ENCODE measurements at places on chromosomes 3 and 15.

- DNase-seq, result no peak
Measured at GRCh38 chr3:142576792-142577191, 1.7 kb downstream of the ATR start.

DNA sequence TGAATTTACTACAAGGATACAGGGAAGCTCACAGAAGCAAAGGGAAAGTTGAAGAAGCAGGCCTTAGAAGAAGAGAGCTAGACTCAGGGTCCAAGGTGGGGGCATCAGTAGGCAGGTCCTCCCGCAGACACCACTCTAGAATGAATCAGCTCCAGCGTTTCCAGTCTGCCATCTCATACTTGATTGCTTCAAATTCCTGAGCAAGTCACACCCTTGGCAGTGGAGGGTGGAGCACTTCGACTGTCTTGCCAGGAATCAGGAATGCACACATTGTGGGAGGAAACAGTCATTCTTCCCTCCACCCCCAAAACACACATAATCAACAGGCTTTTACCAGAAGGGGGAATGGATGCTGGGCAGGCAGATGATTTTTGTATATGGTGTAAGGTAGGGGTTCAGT, 78.5 kb downstream of the CHCHD6 start:
- DNase-seq, result peak; percentile 65

GRCh38 chr3:128359846-128360642, 106.6 kb downstream of the DNAJB8 start:
- DNase-seq, result no peak

GRCh38 chr3:38627956-38628355, 21.5 kb downstream of the SCN5A start:
- DNase-seq, result peak; percentile 60

GRCh38 chr15:66798426-66799061, 96.5 kb downstream of the SMAD6 start:
- DNase-seq, result no peak

DNA sequence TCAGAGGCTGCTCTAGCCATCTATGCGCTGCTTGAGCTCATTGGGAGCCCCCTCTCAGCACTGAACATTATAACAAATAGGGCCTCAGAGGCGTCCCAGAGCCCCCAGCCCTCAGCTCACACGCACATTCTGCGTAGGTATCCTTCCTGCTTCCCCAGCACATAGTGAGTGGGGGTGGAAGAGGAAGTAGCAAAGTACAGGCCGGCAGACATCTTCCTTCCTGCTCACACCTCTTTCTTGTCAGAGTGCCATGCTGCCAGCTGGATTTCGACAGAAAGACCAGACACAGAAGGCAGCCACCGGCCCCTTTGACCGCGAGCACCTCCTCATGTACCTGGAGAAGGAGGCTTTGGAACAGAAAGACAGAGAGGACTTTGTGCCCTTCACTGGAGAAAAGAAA, 16.6 kb downstream of the TMOD2 start:
- no peak for DNase-seq

DNA sequence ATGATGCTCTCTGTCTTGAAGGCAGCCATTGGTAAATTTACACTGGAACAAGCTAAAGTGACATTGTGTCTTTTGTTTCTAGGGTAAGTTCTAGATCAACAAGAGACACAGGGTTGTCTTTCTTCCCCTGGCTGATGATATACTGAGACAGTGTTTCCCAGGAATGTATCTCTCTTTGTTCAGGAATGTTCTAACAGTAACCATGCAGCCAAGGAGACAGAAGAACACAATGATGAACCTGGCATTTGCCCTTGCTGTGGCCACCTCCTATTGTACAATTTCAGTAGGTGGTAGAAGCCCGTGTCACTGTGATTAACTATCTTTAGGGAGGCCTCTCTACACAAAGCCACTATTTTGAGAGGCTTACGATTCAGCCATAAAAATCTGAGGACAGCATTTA, 130.7 kb downstream of the LRTM1 start:
- no peak for DNase-seq

- no peak for DNase-seq
Measured at GRCh38 chr15:27808182-27808581, 290.9 kb downstream of the OCA2 start.

DNA sequence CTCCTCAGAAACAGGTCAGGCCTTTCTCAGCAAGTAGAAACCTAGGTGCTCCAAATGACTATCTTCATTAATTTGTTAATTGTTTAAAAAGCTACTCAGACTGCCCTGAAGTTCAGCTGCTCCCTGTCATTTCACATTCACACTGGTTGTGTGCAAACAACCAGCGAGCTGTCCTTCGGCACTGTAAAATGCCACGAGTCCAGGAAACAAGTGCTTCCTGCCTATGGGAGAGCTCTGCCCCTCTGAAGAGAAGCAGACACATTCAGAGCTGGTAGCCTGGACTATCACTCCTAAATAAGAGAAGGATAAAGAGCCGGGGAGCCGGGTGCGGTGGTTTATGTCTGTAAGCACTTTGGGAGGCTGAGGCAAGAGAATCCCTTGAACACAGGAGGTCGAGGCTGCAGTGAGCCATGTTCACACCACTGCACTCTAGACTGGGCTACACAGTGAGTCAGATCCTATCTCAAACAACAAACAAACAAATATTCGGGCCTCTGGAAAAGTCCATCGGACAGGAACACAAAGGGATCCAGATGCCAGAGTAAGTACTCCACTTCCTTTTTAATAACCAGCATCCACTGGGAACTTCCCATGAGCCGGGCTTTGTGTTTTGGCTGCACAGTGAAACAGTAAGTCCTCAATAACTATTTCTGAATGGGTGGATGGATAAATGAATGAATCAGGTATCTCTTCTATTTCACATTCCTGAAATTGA, 114.4 kb upstream of the WNT5A start:
- no peak for DNase-seq

DNA sequence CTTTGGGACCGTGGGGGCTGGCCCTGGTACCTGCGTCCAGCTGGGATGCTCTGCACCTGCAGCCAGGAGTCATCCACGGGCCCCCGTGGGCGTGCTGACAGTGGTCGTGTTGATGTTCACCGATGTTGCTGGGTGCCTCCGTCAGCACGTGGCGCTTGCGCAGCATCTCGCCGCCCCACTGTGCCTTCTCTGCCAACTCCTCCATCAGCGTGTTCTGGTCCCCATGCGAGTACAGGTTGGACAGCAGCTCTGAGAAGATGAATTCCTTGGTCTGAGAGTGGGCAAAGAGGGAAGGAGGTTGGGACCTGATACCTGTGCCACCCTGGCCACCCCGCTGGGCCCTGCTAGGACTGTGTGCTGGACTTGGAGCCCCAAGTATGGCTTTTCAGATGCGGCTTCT, 61.4 kb downstream of the ADAMTS7 start:
- no peak for DNase-seq

GRCh38 chr3:16842272-16843270, 42.2 kb upstream of the PLCL2 start:
- DNase-seq, result no peak

- no peak for DNase-seq
Measured at GRCh38 chr3:5264093-5264600, 76.6 kb downstream of the EDEM1 start.

DNA sequence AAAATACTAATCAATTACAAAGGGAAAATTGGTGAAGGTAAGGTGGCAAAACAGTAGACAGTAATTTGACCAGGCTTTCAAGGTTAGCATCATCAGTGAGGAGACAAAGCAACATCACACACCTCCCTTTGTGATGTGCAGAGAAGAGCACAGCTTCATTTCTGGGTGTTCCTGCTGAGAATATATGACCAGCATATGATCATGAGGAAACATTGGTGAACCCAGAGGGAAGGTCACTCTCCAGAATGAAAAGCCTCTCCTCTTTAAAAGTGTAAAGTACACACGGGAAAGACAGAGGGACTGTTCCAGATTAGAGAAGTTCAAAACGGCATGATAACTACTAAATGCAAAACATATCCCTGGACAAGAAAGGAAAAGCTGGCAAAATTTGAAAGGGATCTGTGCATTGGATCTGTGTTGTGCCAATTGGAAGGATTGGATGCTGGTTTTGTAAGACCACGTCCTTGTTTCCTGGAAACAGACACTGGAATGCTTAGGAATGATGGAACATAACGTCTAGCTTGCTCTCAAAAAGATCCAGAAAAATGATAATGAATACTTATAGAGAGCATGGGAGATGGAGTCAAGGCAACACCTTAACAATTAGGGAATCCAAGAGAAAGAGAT, 80.6 kb upstream of the MITF start:
- DNase-seq, result no peak
